NCI-H82 (cell line): ENCODE measurements at places on chromosomes 11 and 22.

DNA sequence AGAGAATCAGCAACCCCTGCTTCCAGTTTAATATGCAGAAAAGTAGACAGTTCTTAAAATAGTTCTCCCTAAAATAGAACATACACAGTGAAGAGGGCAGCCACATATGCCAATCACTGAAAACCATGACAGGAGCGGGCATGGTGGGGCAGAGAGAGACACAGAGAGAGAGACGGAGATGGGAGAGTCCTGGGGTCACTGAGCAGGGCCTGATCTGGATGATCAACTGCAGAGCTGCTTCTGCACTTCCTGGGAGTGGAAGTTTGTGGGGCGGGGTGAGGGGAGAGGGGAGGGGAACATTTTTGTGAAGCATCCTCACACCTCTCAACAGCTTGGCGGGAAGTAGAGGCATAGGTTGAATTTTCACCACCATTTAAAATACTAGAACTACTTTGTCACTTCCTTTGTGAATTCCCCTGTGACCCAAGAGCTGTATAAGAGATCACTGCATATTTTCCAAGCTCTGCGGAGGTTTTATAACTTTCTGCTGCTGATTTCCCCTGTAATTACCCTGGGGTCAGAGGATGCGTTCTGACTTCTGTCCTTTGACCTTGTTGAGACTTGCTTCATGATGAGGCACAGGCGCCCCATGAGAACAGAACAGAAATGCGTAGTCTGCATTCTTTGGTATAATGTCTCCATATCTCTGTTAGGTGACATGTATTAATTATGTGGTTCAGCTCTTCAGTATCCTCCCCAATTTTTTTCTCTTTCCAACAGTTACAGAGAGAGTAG lies 419.4 kb downstream of the BRD1 start:
- no peak for DNase-seq

- DNase-seq: no peak
Measured at GRCh38 chr11:11894486-11894885, 52.7 kb downstream of the USP47 start.

DNA sequence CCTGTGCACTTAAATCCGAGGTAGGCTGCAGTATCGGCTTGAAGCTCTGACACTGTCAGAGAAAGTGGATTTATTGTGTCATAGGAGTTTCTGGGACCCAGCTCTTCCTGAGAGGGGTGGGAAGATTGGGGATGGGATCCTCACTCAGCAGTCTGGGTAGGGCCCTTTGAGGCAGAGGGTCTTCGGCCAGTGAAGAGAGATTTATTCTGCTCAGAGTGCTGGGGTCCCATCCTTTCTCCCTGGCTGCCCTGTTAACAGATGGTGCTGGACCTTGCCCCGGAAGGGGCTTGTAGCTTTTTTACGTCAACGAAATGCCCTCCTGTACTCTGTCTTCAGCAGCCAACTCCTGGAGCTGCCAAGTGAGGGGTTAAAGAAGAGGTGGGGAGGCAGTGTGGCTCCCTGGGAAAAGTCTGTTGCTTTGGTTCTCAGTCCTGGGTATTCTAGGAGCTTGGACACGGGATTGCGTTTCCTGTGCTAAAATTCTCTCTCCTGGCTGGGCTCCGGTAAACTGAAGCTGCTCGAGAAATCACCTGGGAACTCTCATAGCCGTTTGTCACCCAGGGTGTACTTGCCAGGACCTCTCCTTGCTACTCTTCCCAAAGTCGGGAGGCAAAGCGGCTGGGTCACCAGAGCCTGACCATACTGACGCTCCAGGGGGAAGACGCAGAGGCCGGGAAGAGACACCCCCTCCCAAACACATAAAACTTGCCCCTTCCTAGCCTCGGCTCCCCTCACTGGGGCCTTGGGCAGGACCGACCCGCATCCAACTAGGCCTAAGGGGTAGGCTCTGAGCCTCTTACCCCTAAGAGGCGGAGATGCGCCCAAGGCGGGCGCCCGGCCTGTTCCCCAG lies 806 bp upstream of the SMDT1 start:
- no peak for DNase-seq

DNA sequence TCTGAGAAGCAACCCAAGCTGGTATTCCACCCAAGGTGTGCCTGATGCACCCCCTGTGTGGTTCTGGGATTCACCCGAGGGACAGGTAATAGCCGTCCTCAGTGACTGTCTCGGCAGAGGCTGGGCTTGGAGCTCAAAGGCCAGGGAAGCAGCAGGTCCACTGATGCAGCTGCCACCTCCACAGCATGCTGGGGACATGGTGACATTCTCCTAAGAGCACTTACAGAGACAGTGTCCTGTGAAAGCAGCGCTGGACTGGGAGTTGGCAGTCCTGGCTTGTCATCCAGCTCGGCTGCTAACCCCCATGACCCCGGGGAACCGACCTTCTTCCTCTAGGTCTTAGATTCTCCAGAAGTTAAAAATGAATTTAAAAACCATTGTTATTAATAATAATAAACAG lies 72.8 kb downstream of the RPUSD4 start:
- DNase-seq: no peak

- DNase-seq: no peak
Measured at GRCh38 chr11:126411971-126412381, 56.5 kb downstream of the ST3GAL4 start.

DNA sequence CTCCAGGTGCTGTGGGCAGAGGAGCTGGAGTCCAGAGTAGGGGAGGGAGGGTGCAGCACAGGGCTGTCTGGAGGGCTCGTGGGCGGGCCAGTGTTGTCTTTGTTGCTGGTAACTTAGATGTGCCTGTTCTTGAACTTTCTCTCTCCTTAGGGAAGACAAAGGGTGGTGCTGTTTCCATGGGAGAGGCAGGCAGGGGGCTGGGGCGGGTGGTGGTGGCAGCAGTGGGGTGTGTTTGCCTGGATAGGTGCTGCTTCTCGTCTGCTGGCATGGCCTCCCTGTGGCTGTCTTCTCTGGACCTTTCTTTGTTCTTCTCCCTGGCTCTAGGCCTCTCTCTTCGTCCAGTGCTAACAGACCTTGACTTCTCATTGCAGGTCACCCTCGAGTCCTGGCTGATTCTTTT lies 8.5 kb downstream of the SIDT2 start:
- no peak for DNase-seq

DNA sequence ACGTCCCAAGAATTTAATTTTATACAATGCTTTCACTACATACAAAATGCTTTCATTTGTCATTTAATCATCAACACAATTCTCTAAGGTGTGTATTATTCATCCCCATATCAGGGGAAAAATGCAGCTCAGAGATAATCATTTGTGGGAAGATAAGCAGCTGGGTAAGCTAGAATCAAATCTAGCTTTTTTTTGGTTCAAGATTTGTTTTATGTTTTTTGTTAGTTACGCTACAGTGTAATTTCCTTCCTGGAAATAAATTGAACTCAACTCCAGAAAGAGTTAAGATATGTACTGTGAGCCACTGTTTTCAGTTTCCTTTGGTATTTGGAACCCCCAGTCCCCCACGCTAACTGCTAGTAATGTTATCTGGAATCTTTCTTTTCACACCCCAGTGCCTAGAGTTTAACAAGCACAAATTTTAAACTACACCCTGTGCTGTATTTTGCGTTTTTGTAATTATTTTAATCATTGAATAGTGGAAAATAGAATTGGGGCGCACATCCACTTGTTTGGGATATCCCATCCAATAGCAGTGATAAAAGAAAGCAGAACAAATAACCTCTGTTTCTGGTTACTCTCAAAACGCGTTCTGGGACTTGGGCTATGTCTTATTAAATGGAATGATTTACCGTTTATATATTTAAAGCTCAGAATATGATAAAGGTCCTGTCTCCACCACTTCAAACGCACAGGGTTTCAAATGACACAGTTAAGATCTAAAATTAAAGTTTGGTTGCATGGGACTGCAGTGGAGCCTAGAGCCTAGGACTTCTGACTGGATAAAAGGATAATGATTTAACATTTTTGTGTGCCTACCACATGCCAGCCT lies 2.1 kb upstream of the HSPA8 start:
- no peak for DNase-seq

GRCh38 chr22:36406721-36407120 lies 19.0 kb upstream of the MYH9 start:
- DNase-seq: no peak

DNA sequence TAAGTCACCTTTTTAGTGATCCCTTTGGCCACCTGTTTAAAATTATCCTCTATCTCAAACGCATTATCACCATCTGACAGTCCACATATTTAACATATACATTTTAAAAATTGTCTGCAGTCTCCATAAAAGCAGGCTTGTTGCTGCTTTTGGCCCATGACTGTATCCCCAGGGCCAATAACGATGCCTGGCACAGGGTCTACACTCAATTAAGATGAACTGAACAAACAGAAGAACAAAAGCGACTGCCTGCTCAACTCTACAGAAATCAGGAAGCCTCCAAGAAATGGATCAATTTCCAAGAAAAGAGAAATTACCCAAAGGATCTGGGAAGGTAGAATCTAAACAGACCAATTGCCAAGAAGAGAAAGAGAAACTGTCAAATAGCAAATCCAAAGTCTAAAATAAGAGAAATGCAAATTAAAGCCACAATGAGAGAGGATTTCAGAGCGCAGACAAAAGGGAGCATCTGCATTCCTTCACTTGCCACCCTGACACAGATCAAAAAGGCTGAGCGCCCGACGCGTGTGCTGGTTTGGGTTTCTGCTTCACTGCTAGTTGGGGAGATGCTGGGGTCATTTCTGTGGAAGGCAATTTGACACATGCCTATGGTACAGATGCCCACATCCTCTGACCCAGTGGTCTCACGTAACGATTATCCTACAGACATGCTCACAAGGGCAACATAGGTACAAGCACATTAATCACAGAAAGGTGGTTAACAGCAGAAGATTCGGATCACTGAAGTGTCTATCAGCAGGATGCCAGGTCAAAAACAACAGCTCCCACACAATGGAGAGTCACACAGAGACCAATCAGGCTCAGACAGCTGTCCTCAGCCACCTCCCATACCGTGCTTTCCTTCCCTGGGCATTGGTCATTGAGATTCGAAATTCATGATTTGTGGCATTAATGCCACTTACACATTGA lies 55.9 kb downstream of the SHISAL1 start:
- DNase-seq: no peak

DNA sequence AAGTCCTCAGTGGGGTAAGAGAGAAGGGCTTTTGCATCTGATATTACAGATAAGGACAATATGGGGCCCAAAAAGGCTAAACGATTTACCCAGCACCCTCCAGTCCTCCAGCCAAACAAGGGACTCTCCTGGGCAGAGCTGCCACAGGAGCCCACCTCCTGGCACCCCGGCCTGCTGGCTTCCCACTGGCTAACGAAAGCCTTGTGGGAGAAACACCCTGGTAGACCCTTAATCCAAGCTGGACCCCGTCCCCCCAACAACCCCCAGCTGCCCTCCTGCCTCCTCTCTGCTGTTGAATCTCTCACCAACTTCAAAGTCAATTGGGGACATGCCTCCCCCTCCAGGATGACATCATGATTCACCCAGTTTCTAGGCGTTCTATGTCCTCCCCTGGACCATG lies 10.8 kb downstream of the C1QTNF6 start:
- DNase-seq: no peak

DNA sequence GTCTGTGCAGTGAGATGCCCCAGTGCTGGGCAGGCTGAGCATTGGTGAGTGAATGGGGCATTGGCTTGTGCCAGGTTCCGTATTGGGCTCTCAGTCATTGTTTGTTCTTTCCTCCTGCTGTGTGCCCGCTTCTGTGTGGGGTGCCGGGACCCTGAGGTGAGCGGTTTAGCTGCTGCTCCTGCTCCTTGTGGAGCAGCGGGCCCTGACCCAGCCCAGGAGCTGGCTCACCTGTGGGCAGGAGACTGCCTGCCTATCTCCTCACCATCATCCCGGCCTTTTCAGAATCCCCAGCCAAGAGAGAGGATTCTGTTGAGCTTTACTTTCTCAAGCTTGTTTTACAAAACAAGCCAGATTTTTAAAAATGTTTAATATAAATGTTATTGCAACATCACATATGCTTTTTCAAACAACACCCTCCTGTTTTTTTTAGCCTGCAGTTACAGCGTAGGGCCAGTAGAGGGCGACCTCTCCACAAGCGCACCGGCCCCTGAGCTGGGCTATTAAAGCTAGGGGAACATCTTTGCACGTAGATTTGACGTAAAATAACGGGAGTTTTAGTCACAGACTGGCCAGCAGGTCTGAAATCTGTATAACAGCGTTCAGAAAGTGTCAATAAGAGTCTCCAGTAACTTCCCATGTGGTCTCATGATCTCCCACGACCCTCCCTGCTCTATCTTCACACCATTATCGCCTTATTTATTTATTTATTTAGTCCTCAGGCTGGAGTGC lies 25.1 kb upstream of the RELT start:
- peak; percentile 64 for DNase-seq

GRCh38 chr11:13462311-13462900 lies 616 bp downstream of the BTBD10 start:
- peak; percentile 78 for DNase-seq

- DNase-seq: no peak
Measured at GRCh38 chr22:39530116-39530515, 2.4 kb downstream of the RPS19BP1 start.

DNA sequence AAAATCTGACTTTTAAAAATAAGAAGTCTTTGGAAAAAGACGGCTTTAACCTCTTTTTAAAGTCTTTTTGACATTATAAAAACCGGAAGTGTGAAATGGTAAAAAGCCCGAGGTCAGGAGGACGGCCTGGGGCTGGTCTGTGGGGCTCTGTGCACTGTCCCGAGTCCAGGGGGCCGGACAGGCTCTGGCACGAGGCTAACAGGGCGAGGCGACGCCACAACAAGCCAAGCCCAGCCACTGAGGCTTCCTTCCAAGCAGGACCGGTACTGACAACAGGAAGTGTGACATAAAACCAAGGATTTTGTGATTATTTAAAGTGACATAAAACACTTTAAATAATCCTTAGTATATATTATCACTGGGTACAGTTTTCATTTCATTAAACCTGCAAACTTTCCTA lies 39.2 kb downstream of the BRD1 start:
- no peak for DNase-seq

GRCh38 chr11:60871378-60872061 lies 4.2 kb downstream of the ZP1 start:
- no peak for DNase-seq

- no peak for DNase-seq
Measured at GRCh38 chr11:83272627-83273026, 13.5 kb downstream of the CCDC90B start.

DNA sequence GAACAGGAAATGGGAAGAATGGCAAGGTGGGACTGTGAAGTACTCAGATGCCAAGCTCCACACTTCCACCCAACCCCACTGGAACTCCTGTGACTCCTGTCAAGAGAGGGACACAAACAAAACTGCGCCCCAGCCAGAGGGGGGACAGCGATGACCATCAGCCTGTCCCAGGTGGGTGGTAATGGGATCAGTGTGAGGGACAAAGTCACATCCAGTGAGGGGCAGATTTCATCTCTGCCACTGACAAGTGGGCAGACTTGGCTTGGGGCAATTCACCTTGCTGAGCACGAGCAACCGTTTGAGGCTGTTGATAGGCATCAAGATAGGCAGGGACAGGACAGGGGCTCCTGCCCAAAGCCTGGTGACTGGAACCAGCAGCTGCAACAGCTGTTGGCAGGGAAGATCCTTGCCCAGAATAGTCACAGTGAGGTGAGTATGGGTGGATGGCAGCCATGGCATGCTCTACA lies 105.4 kb upstream of the PITPNB start:
- DNase-seq: no peak

GRCh38 chr11:22459048-22459447 lies 120.9 kb downstream of the SLC17A6 start:
- no peak for DNase-seq

- peak; percentile 40 for DNase-seq
Measured at GRCh38 chr22:21044931-21045584, 688 bp upstream of the LRRC74B start.

GRCh38 chr11:71282581-71283351 lies 30.4 kb upstream of the SHANK2 start:
- DNase-seq: no peak

- DNase-seq: no peak
Measured at GRCh38 chr11:13644997-13645687, 23.3 kb upstream of the FAR1 start.

- no peak for DNase-seq
Measured at GRCh38 chr11:118441770-118442275, 5.5 kb downstream of the KMT2A start.
